ENCODE measurements at places on chromosomes 5 and 9. TPM values are rescaled to one million over a fixed set of nuclear protein-coding genes. Genes with fewer than 3 reads are reported as not detected.

The WDR31 gene
- 4.0 TPM for total RNA-seq

The CDH12 gene
- not detected for total RNA-seq

The SCGB3A2 gene
- total RNA-seq = not detected

The FOXD4L3 gene
- not detected for total RNA-seq

The MSH3 gene
- 14.2 TPM for total RNA-seq

The GPR150 gene
- total RNA-seq = 0.66 TPM

The TRIP13 gene
- total RNA-seq = 5.6 TPM

The PCDHGA2 gene
- total RNA-seq = 6.6 TPM

The HTR4 gene
- total RNA-seq = not detected

The MSMP gene
- 1.2 TPM for total RNA-seq

The SHROOM1 gene
- total RNA-seq = 8.6 TPM

The CDH9 gene
- total RNA-seq = not detected

The GAS1 gene
- total RNA-seq = 37.4 TPM

The TUBB4B gene
- total RNA-seq = 205 TPM

The OR1J2 gene
- total RNA-seq = not detected

The FLT4 gene
- total RNA-seq = 0.15 TPM

The GRM6 gene
- not detected for total RNA-seq

The CD180 gene
- under 0.01 TPM for total RNA-seq

The SPATA31D4 gene
- not detected for total RNA-seq

The TSLP gene
- total RNA-seq = 5.7 TPM

The SPATA6L gene
- 0.15 TPM for total RNA-seq

The FGF1 gene
- 2.6 TPM for total RNA-seq

The AJM1 gene
- 1.6 TPM for total RNA-seq

The CDKN2B-AS1 gene
- total RNA-seq = 4.5 TPM

The SMIM33 gene
- not detected for total RNA-seq

The LCN9 gene
- not detected for total RNA-seq

The SH3RF2 gene
- total RNA-seq = 1.0 TPM

The MYOT gene
- not detected for total RNA-seq

The NSD1 gene
- total RNA-seq = 48.1 TPM

The SLC34A3 gene
- total RNA-seq = under 0.01 TPM

The UGT3A1 gene
- total RNA-seq = not detected

The IL9 gene
- total RNA-seq = not detected

The FBP2 gene
- total RNA-seq = not detected

The GZMA gene
- not detected for total RNA-seq

All from smooth muscle cell of trachea (primary cell).